ENCODE measurements at places on chromosomes 1 and 21. TPM values are rescaled to one million over a fixed set of nuclear protein-coding genes. Genes with fewer than 3 reads are reported as not detected.

CELA3B gene
- total RNA-seq = not detected

LMX1A gene
- total RNA-seq = not detected

F5 gene
- 0.34 TPM for total RNA-seq

CA6 gene
- not detected for total RNA-seq

SDF4 gene
- 95.3 TPM for total RNA-seq

OR2L2 gene
- 2.6 TPM for total RNA-seq

LEFTY1 gene
- 2.6 TPM for total RNA-seq

TRIM67 gene
- total RNA-seq = 1.7 TPM

PTGFR gene
- 0.63 TPM for total RNA-seq

CAPN9 gene
- 1.7 TPM for total RNA-seq
